ENCODE measurements at places on chromosomes 3 and 15.

GRCh38 chr3:106241593-106241992, 372.8 kb upstream of the CBLB start:
- DNase-seq = no peak

DNA sequence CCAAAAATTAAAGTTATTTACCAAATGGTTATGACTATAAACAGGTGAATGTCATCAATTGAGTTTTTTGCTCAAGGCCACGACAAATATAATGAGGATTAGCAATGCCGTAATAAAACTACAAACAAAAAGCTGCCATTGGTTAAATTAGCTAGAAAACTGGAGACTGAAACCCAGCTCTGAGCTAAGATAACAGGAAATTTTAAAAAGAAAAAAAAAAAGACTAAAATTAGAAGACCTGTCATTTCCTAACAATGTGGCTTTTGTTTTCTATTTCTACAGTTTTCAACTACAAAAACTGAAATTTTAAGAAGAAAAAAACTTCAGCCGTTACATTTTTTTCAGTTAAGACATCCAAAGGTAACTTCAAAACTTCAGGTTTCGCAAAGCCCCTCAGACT, 9.7 kb downstream of the SLC12A6 start:
- DNase-seq = no peak

DNA sequence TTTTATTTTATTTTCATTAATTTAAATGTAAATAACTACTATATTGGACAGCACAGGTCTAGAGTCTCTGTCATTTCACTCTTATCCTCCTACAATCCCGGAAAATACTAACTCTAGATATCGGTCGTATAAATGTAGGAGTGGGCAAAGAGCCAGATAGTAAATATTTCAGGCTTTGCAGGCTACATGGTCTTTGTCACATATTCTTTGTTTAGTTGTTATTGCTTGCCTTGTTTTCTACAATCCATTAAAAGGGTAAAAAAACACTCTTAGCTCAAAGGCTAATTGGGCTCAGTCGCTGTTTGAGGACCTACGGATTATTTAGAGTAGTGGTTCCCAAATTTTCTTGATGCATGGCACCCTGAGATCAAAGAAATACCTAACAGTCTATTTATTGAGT, 1.7 kb downstream of the KNL1 start:
- no peak for DNase-seq

- no peak for DNase-seq
Observed at GRCh38 chr3:169774186-169774585, 990 bp downstream of the MYNN start.

DNA sequence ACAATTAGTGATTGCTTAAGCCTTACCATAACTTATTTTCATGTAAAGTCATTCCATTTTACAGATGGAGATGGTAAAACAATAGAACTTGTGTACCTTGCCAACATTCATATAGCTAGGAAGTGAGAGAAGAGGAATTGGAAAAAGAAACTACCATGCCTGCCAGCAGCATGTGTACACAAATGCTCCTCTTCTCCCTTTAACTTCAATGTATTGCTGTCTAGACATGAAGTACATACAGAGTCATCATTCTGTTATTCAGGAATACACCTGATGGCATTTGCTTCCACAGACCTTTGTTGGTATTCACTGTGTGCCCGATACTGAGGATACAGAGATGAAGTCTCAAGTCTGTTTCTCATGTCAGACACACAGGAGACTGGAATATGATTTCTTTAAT, 7.1 kb upstream of the TMEM207 start:
- DNase-seq = no peak

GRCh38 chr3:23837691-23838090, 31.9 kb downstream of the UBE2E1 start:
- DNase-seq = no peak

GRCh38 chr3:15099364-15100098, 583 bp upstream of the RBSN start:
- DNase-seq = no peak

DNA sequence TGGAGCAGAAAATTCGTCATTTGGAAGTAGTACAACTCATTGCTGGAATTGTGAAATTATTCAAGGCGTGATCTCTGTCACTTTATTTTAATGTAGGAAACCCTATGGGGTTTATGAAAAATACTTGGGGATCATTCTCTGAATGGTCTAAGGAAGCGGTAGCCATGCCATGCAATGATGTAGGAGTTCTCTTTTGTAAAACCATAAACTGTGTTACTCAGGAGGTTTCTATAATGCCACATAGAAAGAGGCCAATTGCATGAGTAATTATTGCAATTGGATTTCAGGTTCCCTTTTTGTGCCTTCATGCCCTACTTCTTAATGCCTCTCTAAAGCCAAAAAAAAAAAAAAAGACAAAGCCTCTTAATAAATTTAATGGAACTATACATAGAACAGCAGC, 5.5 kb upstream of the TIMMDC1 start:
- DNase-seq = no peak

GRCh38 chr3:10377148-10377725, 56.3 kb upstream of the SEC13 start:
- DNase-seq = no peak

DNA sequence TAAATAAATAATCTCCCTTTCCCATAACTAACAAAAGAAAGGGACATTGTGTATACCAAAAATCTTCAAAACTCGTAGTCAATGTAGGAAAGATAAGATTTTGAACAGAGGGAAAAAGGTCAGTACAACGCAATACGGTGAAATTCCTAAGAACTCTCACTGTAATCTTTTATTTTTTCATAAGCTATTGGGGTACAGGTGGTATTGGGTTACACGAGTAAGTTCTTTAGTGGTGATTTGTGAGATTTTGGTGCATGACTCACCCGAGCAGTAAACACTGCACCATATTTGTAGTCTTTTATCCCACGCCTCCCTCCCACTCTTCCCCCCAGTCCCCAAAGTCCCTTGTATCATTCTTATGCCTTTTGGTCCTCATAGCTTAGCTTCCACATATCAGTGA, 718.0 kb downstream of the TBL1XR1 start:
- DNase-seq = no peak

DNA sequence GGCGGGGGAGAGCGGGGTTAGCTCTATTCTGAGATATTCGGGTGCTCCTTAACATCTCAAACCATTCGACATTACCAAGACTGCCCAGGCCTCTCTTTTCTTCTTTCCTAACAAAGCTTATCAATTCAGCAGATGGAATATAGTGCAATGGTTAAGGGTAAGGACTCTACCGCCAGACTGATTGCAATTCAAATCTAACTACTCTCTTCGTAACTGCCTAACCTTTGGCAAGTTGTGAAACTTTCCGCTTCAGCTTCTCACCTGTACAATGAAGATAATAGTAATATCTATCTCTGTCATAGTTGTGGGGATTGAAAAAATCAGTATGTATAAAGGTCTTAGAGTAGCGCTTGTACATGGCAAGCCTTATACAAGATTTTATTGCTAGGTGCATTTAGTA, 972 bp downstream of the UBA5 start:
- no peak for DNase-seq

DNA sequence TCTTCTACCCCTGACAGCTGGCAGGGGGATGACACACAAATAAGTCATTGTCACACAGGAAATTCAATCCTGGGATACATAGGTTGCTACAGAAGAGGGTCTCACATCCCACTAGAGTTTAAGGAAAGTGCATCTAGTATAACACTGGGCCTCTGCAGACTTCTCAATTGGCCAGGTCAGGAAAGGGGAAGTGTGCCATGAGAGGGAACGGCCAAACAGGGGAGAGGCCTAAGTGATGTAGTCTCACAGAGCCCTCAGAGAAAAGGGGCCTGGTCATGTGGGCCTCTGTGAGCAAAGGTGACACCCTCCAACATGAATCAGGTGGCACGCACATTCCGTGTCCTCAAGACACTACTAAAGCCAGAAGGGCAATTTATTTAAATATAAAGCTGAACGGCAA, 11.2 kb downstream of the ZXDC start:
- DNase-seq = no peak

DNA sequence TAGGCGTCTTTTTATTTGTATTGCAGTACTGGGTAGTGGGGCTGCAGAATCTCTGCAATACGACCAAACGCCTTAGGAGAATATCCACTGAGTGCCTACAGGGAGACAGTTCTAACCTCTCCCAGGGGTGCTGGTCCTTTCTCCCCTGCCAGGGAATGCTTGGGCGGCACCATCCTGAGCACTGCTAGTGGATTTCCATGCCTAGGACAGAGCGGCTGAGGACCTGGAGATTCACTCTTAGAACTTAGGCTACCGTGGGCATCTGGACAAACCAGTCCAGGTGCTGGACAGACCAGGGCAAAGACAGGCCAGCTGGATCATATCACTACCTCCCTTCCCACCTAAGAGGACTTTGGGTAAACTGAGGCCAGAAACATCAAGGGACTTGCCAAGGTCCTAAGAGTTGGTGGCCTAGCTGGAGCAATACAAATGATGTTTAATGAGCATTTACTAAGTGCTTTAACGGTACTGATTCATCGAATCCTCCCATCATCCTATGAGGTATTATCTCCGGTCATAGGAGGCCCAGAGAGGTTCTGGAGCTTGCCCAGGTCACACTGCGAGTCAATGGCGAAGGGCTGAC, 902 bp downstream of the TMEM44 start:
- DNase-seq = no peak

DNA sequence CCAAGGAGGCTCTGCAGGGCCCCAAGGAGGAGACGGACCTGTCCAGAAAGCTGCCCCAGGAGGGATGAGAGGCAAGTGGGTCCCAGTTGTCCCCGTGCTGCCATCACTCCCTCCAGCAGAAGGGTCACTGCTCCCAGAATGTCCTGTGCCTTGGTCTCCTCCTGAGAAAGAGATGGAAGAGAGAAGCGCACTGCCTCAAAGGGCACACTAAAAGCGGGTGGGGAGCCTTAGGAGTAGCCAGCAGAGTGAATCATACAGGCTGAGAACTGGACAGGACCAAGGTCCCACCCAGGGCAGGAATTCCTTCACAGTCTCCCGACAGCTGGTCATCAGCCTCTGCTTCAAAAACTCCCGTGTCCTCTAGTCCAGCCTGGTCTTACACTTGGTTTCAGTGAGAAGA, 4.6 kb downstream of the THPO start:
- no peak for DNase-seq

GRCh38 chr3:73580343-73580742, 44.4 kb downstream of the PDZRN3 start:
- DNase-seq = no peak

DNA sequence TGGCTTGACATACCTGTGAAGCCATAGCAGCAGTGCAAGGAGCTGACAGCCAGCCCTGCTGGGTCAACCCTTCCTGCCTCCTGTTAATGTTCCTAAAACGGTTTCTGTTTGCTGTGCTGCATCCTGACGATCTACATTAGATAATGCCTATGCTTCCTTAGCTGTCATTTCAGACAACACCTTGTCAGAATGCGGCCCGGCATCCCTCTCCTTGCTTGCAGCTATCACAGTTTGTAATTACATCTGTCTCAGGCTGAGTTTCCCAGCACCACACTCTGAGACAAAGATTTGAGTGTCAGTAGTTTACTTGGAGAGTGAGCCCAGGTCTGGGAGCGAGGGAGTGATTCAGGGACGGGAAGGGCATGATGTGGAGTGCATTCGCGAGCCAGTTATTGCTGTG, 9.0 kb downstream of the TRH start:
- DNase-seq = no peak

GRCh38 chr15:90547540-90547939, 17.8 kb downstream of the CRTC3 start:
- no peak for DNase-seq

DNA sequence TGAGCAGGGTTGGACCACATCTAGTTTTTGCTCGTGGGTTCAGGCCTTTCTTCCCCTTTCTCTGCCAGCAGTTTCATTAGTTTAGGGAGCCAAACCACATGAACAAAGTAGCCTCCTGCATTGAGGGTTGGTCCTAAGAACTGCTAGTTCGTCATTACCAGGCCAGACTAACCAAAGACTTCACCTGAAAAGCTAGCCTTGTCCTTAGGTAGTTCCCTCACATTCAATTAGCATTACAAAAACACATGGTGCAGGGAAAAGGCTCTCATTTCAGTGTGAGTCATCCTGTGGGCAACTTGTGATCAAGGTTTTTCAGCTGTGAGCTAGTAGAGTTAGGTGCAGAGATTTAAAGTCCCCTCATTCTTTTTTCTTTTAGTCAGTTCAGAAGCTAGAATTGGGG, 279.3 kb upstream of the CTNNB1 start:
- DNase-seq = no peak

GRCh38 chr3:105653166-105653565, 215.6 kb downstream of the CBLB start:
- no peak for DNase-seq

DNA sequence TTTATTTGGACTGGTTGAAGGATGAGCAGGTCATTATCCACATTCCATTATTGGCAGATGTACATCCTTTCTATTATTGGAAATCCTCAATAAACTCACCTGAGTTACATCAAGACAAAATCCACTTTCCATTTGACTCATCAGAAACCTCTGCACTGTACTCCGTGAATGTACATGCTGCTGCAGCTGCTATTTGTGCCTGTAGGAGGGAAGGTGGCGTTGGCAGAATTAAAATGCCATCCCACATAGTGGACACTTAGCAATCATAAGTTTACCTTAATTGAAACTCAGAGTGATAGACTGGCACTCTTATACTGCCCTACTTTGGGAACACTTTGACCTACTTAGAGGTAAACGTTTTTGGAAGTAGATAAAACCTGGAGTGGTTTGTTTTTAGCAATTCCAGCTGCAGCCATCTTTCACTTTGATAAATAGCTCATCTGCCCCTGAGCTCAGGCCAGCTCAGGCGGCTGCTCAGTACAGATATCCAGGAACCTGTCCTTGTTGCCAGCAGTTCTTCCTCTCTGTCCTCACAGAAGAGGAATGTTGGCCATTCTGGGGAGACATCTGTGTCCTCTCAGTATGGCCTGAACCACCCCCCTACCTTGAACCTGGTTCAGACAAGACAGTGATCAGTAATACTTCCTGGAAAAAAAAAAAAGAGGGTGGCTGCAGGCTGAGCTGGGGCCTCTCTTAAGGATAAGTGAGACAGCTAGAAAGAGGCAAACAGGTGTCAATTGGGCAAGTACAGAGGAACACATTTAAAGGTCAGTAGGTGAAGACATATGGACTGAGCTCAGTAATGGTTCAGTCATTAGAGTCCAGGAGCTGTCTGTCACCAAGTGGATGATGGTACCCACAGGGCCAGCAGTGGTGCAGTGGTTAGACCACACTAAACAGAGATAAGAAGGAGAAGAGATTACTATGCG, 153.4 kb upstream of the UMPS start:
- DNase-seq = no peak

GRCh38 chr15:40456299-40456712, 14.5 kb upstream of the CHST14 start:
- no peak for DNase-seq

DNA sequence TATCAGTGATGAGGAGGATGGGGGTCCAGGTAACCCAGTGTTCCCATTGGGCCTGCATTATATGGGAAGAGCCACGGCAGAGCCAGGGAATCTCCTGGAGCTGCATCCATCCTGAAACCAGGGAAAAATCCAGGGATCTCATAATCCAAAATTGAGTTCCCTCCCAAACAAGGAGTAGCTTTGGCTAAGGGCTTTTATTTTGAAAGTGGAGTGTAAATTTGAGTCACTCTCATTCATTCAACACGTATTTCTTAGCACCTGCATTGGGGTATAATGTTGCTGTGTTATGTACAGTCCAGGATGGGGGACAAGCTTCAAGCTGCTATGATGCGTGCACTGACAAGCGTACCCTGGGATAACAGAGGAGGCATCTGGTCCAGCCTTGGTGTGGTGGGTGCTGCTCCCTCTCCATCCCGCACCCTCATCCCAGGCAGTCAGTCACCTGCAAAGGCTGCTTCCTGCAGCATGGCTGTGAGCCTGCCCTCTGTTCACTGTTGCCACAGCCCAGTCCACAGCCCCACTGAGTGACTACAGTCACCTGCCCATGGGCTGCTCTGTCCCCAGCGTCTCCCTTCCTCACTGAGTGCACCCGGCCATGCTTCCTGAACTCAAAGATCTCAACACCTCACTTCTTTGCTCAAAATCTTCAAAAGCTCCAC, 135.6 kb downstream of the OPA1 start:
- DNase-seq = no peak

Measured in left kidney (tissue), 8 donors.